ENCODE measurements at places on chromosomes 11 and 22. TPM values are rescaled to one million over a fixed set of nuclear protein-coding genes. Genes with fewer than 3 reads are reported as not detected.

SCGB1D4 gene
- not detected for total RNA-seq

FREY1 gene
- total RNA-seq: 0.20 TPM

CARD18 gene
- not detected for total RNA-seq

RASSF7 gene
- total RNA-seq: 49.6 TPM

SLC6A5 gene
- total RNA-seq: not detected

CAVIN3 gene
- total RNA-seq: 19.2 TPM

ABTB2 gene
- total RNA-seq: 41.2 TPM

KRTAP5-10 gene
- total RNA-seq: not detected

CCND1 gene
- total RNA-seq: 221 TPM

CHST1 gene
- total RNA-seq: 1.4 TPM

TSSK2 gene
- total RNA-seq: not detected

CALCA gene
- total RNA-seq: 0.35 TPM

OSM gene
- not detected for total RNA-seq

SMIM35 gene
- not detected for total RNA-seq

C1QTNF5 gene
- total RNA-seq: not detected

ESAM gene
- total RNA-seq: 12.0 TPM

CST6 gene
- not detected for total RNA-seq

GRM5 gene
- total RNA-seq: not detected

KDELR3 gene
- total RNA-seq: 18.2 TPM

OR8D1 gene
- not detected for total RNA-seq
